ENCODE measurements at places on chromosomes 7 and 10.

GRCh38 chr10:133336577-133337369 is at the start of gene CALY:
CALY (minus strand) TSS chr10:133336896; CDS start chr10:133328989, 7,907 bp downstream.
- peak; percentile 80 for DNase-seq

DNA sequence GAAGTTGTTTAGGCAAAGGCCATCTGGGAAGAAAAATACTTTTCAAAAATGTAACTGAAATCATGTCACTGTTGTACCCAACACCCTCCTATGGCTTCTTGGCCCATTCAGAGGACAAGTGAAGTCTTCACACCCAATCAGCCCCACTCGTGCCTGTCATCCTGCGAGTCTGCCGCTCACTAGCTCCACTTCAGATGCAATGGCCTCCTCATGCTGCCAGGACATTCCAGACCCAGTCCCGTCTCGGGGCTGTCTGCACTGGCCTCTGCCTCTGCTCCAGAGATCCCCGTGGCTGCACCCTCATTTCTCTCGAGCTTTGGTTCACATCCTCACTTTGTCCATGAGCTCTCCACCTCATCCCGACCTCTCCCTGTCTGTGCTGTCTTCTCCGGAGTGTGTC is 227.1 kb downstream of the KCNMA1 start:
- DNase-seq: no peak

GRCh38 chr7:128259131-128260061 is 18.3 kb downstream of the LEP start:
- no peak for DNase-seq

DNA sequence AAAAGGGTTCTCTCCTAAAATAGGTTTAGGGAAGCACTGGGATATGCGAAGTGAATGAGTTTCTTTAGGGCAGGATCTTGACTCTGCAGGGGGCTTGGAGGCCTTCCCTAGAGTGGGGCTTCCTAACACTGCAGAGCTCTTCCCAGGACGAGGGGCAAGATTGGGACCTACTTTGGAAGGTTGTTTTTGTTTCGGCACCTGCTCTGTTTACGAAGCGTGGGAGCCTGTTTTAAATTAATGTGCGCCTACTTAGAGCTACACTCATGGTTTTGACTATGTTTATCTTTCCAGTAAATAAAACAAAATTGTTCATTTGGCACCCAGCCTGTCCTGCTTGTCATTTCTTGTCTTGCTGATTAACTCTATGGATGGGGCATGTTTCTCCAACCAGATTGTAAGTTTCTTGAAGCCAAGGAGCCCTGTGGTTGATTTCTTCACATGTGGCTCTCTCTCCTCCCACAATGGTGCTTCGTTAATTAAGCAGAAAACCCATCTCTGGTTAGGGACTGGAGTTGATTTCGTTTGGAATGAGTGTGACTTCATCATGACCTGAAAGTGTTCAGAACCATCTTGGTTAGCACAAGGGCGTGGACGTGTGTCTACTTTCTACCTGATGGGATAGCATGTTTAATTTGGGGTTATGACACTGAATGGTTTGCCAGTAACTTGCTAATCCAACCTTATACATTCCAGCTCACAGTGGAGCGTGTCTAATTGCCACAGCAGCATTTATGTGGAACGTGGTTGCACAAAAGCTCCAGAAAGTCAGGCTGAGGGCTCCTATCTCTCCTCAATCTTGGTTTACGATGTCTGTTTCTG is 98.1 kb downstream of the TCF7L2 start:
- DNase-seq: no peak

DNA sequence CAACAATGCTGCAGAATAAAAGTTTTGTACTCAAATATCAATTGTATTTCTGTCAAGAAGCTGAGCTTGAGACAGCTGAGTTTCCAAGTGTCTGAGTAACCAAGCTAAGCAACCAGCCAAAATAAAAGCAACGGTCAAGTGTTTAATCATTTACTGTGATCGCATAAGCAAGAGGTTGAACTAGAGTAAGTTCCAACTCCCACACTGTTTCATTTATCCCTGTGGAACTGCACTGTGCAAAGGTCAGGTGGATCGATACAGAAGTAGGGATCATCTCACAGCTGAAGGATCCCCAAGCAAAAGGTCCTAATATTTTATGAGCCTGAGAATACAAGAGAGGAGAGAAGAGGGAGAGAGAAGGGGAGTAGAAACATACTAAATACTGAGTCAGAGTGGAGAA is 21.4 kb downstream of the OR2A14 start:
- no peak for DNase-seq

- no peak for DNase-seq
Observed at GRCh38 chr10:100132427-100132826, 50.8 kb upstream of the CPN1 start.

DNA sequence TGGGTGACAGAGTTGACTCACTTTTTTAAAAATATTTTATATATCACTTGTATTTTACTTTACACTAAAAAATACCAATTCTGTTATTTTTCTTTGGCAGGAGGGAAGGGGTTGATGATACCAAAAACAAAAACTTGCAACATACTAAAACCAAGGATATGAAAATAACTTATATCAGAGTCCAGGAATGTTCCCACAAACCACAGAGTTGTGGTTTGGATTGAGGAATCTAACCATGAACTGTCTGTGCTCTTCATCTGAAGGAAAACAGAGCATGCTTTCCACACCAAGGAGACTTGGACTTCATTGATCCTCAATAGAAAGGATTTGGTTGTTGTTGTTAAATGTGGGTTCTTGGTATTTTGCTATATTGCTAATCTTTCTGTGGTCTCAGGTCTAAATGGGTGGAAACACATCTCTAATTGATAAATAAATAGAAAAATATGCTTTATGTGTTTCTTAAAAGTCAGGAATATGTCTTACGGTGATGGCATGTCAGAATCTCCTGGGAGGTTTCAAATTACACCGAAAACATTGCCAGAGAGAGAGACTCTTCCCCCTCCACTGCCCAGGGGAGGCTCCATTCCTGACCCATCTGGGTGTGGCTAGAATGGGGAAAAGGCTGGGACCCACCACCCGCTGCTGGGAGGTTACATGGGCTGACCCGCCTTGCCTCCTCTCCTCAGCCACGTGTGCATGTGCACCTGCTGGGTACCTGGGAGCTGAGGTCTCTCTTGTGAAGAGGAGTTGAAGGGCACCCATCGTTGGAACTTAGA is 46.9 kb upstream of the STK17A start:
- no peak for DNase-seq

DNA sequence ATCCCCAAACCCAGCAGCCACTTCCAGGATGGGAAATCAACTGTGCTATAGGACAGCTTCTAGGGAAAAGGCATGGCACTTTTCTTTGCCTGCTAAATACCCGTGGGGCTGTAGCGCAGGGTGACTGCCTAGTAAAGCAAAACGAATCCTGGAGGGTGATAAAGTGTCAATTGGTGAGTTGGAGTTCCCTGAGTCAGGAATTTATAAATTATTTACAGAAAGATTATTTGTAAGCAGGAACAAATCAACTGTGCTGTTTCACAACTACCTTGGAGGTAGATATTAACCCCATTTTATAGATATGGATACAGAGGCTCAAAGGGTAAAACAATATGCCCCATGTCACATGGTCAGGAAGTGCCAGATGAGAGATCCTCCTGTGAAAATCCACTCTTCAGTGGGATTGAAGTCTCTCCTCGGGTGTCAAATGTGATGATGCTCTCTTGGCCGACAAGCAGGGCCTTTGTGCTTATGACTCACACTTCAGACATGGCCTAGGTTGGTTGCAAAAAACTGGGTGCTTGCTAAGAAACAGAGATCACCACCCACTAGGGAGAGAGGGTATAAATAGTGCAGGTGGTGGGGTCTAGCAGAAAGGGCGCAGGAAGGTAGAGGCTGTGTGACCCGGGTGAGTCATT is 383.2 kb upstream of the ZMIZ1 start:
- no peak for DNase-seq

DNA sequence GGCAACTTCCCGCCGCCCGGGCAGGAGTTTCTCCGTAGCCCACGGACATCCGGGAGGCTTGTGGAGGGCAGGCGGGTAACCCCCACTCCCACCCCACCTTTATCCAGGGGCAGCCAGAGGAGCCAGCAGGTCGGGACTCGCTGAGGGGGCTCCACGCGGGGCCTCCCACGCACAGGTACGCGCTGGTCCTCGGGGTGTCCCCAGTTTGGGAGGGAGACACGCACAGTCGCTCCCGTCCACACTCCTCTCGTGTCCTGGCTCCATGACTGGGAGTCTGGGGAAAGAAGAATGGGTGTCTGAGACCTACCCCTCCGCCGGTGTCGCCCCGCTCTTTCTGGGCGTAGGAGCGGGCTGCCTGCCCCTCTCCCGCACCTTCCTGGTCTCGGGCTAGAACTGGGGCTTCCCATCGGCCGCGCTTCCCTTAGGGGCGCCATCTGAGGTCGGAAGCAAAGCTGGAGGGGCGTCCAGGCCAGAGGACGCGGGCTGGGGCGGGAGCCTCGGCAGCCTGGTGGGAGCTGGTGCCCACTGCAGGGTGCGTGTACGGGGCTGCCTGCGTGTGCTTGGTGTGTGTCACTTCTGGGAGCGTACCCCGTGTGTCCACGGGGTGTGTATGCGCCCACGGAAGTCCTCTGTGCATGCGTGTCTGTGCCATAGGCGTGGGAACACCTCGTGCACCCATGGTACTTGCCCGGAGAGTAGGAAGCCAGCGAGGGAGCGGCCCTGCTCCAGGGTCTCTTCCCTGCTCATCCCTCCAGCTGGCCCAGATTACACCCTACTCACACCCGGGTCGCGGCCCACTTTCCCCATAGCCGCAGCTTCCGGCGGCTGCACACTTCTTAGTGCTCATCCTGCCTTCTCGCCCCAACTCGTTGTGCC is 73.0 kb upstream of the LEP start:
- no peak for DNase-seq

- DNase-seq: peak; percentile 19
Observed at GRCh38 chr10:131778385-131778784, 122.4 kb upstream of the PPP2R2D start.

GRCh38 chr7:101138213-101138870 is 11.4 kb downstream of the SERPINE1 start:
- peak; percentile 90 for DNase-seq

- DNase-seq: no peak
Observed at GRCh38 chr10:106175760-106176377, 988.6 kb downstream of the SORCS1 start.

- no peak for DNase-seq
Observed at GRCh38 chr10:21513405-21513788, 12.1 kb downstream of the SKIDA1 start.

GRCh38 chr10:30048768-30049517 is 10.4 kb downstream of the JCAD start:
- no peak for DNase-seq

- DNase-seq: no peak
Observed at GRCh38 chr7:20152511-20152910, 64.7 kb downstream of the MACC1 start.

DNA sequence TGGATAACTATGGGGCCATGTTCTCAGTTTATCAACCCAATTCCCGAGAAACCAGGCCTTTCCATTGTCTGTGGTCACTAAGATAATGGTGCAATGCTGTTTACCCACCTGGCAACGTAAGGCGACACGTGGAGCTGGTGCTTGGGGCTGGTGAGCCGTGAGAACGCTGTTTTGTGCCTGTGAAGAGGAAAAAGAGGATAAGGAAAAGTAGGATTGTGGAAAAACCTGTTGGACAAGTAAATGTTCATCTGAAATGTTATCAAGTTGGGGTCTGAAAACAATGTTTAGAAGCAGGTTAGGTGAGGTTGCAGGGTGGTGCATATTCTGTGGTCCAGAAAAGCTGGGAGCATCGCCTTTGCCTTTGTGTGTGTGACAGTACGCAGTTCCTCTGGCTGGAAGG is 88.5 kb downstream of the PPP1R17 start:
- DNase-seq: no peak

GRCh38 chr7:49398746-49399145 is 374.7 kb upstream of the VWC2 start:
- no peak for DNase-seq

DNA sequence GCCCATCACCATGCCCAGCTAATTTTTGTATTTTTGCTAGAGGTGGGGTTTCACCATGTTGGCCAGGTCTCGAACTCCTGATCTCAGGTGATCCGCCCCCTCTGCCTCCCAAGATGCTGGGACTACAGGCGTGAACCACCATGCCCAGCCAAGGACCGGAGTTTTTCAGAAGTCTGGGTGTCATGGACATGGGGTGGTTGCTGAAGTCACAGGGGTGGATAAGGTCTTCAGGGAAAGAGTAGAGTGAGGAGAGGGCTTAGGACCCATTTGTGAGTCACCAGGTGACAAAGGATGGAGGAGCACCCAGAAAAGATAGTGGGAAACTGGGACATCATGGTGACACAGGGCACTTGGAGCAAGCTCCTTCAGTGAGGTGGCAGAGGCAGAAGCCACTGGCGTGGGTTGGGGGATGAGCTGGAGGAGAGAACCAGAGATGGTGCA is 2.8 kb upstream of the GPRIN2 start:
- DNase-seq: peak; percentile 53

Measured in activated CD8-positive, alpha-beta memory T cell treated with anti-CD3 and anti-CD28 coated beads for 24 hours (primary cell).